Tibial artery (tissue), 4 donors: ENCODE measurements at places on chromosomes 13 and 19.

GRCh38 chr19:42023943-42024260 lies 29.9 kb upstream of the ATP1A3 start:
- no peak for DNase-seq

GRCh38 chr19:35178701-35179100 lies 24.2 kb downstream of the FXYD5 start:
- DNase-seq: no peak

DNA sequence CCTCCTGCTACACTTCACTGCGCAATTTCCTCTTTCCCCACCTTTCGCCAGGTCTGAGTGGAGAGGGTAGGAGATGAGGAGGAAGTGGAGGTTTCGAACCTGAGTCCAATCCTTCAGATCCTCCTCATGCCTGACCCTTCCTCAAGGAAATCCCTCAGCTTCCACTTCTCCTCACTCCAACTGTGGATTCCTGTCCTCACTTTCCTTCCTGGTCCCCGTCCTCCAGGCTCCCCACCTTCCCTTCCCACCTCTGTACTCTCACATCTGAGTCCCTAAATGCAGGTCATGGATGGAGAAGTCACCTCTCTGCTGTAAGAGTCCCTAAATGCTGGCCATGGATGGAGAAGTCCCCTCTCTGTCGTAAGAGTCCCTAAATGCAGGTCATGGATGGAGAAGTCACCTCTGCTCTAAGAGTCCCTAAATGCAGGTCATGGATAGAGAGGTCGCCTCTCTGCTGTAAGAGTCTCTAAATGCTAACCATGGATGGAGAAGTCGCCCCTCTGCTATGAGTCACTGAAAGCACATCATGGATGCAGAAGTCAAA lies 3.1 kb downstream of the TMEM86B start:
- no peak for DNase-seq

- peak; percentile 29 for DNase-seq
These were observed 15.6 kb upstream of the FBXO17 start for GRCh38 chr19:38990949-38991697.

GRCh38 chr13:59835569-59835968 lies 328.2 kb downstream of the DIAPH3 start:
- no peak for DNase-seq

DNA sequence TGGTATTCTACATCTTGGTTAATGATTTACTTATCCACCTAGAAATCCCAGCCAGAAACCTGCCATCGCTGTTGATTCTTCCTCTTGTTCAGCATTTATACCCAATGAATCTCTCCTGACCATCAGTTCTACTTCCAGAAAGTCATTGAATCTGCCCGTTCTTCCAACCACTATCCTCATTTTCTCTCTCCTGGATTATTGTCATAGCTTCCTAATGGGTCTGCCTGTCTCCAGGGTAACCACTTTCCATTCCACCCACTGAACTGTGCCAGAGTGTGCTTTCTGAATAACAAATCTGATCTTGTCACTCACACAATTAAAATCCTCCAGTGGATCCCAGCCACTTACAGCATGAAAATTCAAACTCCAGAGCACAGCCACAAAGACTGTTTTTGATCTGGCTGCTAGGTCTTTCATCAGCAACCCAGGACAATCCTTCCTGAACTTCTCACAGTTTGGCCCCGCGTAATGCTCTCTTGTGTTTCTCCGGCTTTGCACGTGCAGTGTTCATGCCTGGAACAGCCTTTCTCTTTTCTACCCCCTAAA lies 330.6 kb downstream of the SPRY2 start:
- DNase-seq: no peak

DNA sequence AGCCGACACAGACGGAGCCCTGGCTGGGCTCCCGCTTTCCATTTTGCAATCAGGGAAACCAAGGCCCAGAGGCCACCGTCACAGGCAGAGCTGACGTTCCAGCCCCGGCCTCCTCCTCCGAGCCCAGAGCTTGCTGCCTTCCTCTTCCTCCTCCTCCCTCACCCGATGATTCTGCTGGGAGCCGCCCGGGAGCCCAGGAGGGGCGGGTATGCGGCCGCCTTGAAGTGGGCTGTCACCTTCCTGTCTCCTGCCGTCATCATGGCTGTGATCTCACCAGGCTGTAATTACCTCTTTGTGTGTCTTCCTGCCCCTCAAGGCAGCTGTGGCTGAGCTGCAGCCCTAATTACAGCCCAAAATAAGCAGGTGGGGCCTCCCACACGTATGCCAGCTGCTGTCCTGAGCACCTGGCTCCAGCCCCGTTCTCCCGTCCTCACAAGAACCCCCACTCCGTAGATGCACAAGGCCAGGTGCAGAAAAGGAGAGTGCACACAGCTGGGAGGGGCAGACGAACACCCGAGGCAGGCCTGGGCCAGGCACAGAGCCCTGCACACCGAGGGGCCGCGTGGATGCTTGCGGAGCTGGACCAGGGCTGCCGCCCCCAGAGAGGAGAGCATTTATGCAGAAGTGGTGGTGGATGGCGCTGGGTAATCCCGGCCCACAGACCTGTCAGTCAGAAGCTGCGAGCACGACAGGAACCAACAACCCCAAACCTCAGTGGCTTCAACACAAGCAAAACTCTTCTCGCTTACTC lies 4.0 kb downstream of the TPGS1 start:
- no peak for DNase-seq

- no peak for DNase-seq
These were observed 123.1 kb downstream of the ITGBL1 start for GRCh38 chr13:101575581-101575980.

DNA sequence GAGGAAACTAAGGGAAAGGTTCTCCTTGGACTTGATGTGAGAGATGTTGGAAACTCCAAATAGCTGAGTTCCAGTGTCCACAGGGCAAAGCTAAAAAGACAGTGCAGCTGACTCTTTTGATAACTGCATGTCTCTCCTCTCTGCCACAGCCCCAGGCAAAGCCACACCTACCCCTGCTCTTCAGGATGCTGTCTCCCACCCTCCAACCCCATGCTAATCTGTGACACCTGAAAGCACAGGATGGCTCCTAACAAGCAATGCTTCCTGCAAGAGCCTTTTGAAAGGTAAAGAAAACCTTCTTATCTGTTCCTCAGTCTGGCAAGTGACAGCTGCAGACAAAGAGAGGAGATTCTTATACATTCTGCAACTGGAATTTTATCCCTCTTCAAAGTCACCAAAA lies 14.5 kb downstream of the SLC46A3 start:
- no peak for DNase-seq

DNA sequence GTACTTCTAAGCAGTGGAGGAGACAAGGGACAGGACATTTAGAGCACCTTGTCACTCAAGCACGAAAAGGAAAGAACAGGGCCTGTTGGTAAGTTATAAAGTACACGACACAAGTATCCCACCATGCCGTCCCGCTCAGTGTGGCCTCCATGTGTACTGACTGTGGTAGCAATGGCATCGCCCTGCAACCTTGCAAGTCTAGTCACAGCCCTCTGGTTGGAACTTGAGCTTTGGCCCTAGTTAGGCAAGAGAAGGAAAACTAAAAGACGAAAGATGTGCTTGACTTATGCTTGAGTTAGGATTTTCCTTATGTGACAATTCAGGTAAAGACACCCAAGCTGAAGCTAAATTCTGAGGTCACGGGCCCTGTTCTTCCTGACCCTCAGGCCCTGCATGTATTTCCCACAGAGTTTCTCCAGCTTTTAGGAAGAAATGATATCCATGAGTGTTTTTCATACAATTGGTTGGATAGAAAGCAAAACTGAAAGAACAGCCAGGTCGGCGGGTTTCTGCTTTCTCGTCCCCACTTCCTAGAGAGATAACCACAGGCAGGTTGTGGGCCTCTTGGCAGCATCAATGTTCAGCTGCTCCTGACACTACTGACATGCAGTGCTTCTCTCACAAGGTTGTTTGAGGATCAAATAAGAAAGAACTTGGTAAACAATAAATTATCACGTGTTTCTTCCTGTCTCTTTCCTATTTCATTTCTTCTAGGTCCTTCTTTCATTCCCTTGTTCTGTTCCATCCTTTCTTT lies 216.2 kb downstream of the IRS2 start:
- no peak for DNase-seq

GRCh38 chr13:72061613-72062012 lies 194.6 kb upstream of the DACH1 start:
- no peak for DNase-seq
